NCI-H460 (cell line): ENCODE measurements at places on chromosomes 12 and 14. TPM values are rescaled to one million over a fixed set of nuclear protein-coding genes. Genes with fewer than 3 reads are reported as not detected.

Gene GLT8D2
- total RNA-seq, result 0.26 and 0.59 TPM in 2 replicates

Gene IQSEC3
- total RNA-seq, result not detected in 2 replicates

Gene ACOT2
- 50.4 and 52.5 TPM in 2 replicates for total RNA-seq

Gene RBP5
- total RNA-seq, result not detected in 2 replicates

Gene LPAR5
- total RNA-seq, result not detected in 2 replicates

DNA sequence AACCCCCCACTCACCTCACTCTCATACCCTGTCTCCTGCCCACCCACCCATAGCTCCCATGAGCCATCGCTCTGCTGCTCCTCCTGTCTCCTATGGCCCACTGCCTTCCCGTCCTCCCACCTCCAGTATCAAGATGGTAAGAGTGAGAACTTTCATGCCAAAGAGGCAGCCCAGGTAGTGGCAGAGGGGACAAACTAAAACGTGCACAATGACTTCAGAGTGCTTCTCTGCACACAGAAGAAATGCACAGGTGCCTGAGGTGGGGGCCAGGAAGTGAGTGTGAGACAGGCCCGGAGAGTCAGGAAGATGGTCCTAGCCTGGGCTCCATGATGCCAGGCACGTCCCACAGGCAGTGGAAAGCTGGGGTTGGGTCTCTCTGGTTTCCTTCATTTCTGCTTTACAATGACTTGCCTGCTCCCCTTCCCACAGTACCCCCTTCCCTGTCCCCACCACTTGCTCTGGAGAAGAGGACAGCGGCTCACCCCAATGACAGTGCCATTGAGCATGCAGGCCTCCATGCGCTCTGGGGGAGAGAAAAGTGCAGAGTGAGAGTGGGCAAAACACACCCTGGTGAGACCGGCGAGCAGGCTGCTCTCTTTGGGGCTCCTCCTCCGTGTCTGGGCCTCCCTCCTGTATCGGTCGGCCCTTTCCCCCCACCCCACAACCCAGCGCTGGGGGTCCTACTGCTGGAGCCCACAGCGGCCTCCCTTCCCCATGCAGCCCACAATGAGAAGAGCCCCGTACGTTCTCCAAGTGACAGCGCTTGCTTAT is 22.8 kb upstream of the ANO2 start:
- no peak for DNase-seq

- no peak for DNase-seq
These were observed 83.8 kb upstream of the CLEC14A start for GRCh38 chr14:38339696-38340095.

DNA sequence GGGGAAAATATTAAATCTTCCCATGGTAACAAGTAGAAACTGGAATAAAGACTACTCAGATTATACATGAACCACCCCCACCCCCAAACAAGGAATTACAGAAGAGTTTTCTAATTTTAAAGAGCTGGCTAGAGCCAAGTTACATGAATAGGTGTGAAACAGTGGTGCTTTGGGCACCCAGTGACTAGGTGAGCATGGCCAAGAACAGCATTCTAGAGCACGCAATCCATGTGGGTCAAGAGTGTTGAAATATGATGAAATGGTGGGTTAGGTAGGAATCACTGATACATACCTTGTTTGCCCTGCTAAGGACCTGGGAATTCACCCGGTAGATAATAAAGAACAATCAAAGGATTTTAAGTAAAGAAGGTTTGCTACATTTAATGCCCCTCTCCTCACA is 118.1 kb upstream of the SLCO1C1 start:
- DNase-seq, result no peak

DNA sequence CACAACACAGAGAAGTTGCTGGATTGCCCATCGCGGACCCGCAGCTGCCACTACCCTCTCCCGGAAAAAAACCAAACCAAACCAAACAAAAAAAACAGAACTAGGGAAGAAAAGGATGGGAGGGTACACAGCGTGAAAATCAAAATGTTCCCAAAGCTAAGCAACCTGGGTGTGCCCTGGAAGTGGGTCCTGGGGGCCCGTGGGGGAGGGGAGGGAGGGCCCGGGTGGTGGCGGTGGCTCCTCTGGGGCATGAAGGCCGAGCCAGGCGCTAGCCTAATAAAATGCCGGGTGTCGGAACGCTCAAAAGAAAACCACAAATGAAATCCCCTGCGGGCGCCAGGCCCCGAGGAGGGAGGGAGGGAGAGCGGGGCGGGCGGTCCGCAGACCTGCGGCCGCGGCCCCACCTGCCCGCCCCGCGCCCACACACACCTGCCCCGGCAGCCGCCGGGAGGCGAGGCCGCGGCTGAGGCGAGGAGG is 787 bp downstream of the HECTD4 start:
- DNase-seq, result no peak

- DNase-seq, result no peak
These were observed 4.5 kb downstream of the ARHGEF40 start for GRCh38 chr14:21074398-21075272.

DNA sequence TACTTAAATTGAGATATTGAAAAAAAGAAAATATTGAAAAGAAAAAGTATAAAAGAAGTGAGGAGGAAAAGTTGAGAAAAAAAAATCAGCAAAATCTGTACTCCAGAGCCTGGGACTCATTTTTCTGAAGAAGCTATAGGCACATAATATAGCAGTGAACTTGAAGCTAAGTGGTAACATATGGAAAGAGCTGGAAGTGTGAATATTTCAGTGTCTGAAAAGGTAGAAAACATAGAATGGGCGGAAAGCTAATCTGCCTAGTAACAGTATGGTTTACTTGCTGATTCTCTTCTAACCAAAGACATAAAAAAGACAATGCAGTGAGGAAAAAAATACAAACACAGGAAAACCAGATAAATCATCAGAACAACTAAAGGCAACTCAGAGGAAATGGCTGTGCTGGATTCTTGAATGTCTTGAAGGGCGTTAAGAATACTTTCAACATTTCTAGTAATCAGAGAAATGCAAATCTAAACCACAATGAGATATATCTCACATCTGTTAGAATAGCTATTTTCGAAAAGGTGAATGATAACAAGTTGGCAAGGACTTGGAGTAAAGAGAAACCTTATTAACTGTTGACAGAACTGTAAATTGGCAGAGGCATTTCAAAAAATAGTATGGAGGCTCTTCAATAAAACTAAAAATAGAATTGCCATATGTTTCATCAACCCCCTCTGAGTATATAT is 784.6 kb downstream of the LRFN5 start:
- DNase-seq, result no peak
